T-helper 1 cell (primary cell): ENCODE measurements at places on chromosomes 6 and 20.

DNA sequence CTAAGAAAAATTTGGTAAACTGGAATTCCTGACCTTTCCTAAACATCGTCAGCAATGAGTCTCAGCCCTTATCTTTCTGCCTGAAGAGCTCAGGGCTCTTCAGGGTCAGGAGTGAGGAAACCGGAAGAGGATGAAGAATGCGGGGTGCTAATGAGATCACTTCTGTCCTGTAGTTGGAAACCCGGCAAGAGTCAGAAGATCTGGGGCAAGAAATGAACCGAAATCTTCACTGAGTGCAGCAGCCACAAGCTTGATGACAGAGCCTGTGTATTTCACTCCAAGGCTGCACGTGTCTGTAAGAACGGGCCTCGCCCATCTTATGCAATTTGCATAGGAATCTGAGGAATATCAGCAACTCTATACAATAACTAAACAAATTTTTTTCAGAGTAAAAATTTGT is 60.4 kb upstream of the QKI start:
- no peak for DNase-seq

DNA sequence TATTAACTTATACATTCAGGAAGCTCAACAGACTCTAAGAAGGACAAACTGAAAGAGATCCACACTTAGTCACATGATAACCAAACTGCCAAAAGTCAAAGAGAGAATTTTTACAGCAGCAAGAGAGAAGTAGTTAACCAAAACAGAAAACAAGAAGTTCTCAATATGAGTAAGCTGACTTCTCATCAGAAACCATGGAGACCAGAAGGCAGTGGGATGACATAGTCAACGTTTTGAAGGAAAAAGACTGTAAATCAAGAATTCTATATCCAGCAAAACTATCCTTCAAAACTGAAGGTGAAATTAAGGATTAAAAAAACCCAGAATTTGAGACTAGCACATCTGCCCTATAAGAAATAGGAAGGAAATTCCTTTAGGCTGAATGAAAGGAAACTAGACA is 60.4 kb downstream of the COL19A1 start:
- no peak for DNase-seq

GRCh38 chr20:6231556-6231955 is 108.7 kb upstream of the FERMT1 start:
- DNase-seq = no peak

DNA sequence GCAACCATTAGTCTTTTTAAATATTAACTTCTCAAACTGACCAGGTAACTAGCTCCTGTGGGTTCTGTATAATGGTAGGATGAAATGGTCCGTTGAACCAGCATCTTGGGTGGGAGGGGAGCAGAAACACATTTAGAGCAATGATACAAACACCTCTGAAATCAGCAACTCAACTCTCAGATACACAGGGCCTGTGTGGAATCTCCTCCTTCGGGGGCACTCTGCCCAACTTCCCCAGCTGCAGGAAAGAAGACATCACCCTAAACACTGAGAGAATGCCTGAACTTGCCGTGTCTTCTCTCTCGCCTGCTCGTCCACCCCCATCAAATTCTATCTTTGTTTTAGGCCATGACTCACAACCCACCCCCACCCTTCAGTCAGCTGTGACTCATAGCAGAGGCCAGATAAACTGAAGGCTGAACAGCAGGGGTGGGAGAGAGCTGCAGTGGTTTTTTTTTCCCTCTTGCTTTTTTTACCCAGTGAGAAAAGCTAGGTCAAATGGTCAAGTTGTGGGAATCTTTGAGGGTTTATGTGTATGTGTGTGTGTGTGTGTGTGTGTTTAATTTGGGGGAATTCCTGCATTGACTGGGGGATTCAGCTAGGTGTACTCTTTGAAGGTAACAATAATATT is 593.4 kb upstream of the JAG1 start:
- no peak for DNase-seq

- no peak for DNase-seq
Observed at GRCh38 chr6:156767603-156768467, 9.3 kb upstream of the ARID1B start.
